Left hindlimb (tissue), 1 donor: ENCODE measurements at places on chromosomes 2 and 18.

DNA sequence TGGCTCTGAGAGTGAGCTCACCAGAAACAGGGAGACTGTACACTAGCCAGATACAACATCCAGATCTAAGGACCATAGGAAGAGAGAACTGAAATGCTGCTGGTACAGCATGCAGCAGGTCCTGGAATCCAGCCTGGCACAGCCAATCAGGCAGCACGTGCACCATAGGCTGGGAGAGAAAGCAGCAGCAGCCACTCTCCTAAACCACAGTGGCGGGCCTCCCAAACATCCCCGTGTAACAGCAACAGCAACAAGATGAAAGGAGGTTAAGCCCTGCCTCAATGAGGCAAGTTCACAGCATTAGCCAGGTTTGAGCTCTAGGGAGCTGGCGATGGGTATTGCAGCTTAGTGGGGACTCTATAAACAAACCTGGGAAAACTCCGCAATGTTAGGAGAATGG lies 192.0 kb downstream of the EPHA4 start:
- DNase-seq, result no peak

- no peak for DNase-seq
Measured at GRCh38 chr2:237232166-237232565, 146.5 kb downstream of the COPS8 start.

DNA sequence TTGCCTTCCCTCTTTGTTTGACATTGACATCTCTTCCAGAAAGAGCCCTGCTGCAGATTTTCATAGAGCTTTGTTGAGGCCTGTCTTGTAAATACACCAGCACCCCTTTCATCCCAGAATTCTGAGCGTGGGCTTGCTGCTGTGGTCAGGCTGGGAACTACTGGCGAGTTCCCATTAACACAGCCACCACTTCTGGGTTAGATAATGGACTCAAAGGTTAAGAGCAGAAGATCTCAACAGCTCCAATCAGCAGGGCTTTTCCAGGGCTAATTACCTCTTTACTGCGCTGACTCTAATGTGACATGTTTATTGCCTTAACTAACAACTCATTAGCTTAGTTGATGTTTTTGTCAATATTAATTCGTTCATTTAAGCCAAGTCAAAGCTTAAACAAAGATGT lies 235.9 kb upstream of the BOD1L2 start:
- no peak for DNase-seq

GRCh38 chr2:160967523-160967922 lies 192.7 kb upstream of the TANK start:
- no peak for DNase-seq

DNA sequence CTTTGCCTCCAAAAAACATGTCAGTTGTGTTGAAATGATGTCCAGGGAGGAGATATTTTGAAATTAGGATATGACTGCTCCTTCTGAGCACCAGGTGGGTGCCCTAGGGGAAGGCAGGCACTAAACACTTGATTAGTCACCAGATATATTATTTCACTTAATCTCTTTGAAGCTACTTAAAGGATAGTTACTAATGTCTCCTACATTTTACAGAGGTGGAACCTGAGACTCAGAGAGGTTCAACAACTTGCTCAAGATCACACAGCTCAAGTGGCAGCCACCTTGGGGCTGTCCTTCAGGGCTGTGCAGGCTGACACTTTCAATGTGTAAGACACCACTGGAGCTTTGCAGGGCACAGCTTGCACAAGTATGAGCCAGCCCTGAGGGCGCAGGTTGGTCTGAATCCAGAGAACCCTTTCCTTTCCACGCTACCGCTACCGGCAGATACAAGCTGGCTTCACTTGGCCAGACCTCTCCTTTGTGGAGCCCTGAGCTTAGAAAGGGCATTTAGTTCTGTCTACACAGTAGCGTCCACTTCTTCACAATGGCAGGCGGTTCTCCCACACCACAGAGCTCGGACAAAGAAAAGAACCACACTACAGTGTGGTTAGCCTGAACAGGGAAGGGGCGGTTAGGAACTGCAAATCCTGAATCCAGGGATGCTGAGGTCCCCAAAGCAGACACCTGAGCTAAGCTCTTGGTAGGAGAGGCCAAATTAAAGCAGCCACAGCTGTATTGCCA lies 16.4 kb downstream of the ALPK2 start:
- no peak for DNase-seq

DNA sequence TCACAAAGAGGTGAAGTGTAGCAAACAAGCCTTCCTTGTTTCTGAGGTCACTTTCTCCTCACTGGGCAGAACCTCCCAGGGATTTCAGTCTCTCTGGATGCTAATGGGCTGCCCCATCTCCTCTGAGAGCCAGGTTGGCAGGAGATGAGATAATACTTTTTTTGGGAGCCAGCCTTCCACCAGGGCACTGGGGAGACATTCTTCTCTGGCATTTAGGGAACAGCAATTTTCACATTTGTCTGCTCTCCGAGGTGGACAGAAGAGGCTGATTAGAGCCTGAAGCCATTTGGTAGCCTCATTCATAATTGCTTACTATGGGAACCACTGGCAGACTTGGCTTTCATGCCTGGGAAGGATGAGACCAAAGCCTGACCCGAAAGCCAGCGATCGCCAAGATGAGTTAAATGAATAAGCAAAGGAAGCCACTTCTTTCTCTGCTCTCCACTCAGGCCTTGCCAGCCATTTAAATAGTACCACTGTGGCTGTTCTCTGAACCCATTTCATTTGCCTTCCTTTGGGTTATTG lies 70.1 kb downstream of the NRP2 start:
- DNase-seq, result no peak
